ENCODE measurements at places on chromosomes 12 and 14. TPM values are rescaled to one million over a fixed set of nuclear protein-coding genes. Genes with fewer than 3 reads are reported as not detected.

GRCh38 chr12:1318327-1319031 lies 275.9 kb downstream of the FBXL14 start:
- H3K4me3 ChIP-seq, result no peak overlapping the region
- no peaks in the 10 kb centered on the region for H3K4me1 ChIP-seq
- no peaks in the 10 kb centered on the region for H3K36me3 ChIP-seq
- H3K27ac ChIP-seq, result no peak overlapping the region
- H3K27me3 ChIP-seq, result no peaks in the 10 kb centered on the region

GRCh38 chr12:110862329-110862728 lies 15.5 kb downstream of the CCDC63 start:
- H3K27me3 ChIP-seq, result no peaks in the 10 kb centered on the region
- H3K27ac ChIP-seq, result no peak overlapping the region
- H3K36me3 ChIP-seq, result no peaks in the 10 kb centered on the region
- no peak overlapping the region for H3K4me3 ChIP-seq

GRCh38 chr12:47236109-47236714 lies 156.5 kb upstream of the AMIGO2 start:
- no peaks in the 10 kb centered on the region for H3K36me3 ChIP-seq
- H3K27me3 ChIP-seq, result no peaks in the 10 kb centered on the region
- H3K4me3 ChIP-seq, result peak overlapping the region; percentile 26
- DNase-seq, result no peak

GRCh38 chr14:67491285-67491684 lies 2.8 kb upstream of the TMEM229B start:
- no peak for DNase-seq
- H3K4me3 ChIP-seq, result no peak overlapping the region
- H3K36me3 ChIP-seq, result no peaks in the 10 kb centered on the region
- no peaks in the 10 kb centered on the region for H3K4me1 ChIP-seq
- no peaks in the 10 kb centered on the region for H3K27me3 ChIP-seq
- no peak overlapping the region for H3K27ac ChIP-seq

GRCh38 chr14:77327111-77327510 lies 6.3 kb downstream of the GSTZ1 start:
- H3K27me3 ChIP-seq, result no peaks in the 10 kb centered on the region
- H3K27ac ChIP-seq, result no peak overlapping the region
- DNase-seq, result no peak
- H3K4me3 ChIP-seq, result no peak overlapping the region
- H3K4me1 ChIP-seq, result peaks cover 6% of the 10 kb centered on the region

- H3K27me3 ChIP-seq, result no peaks in the 10 kb centered on the region
- no peak overlapping the region for H3K4me3 ChIP-seq
- no peaks in the 10 kb centered on the region for H3K36me3 ChIP-seq
- no peaks in the 10 kb centered on the region for H3K4me1 ChIP-seq
- no peak for DNase-seq
Observed at GRCh38 chr14:65997347-65997746, 488.8 kb upstream of the CCDC196 start.

GRCh38 chr12:110995016-110995415 lies 74.6 kb upstream of the MYL2 start:
- H3K36me3 ChIP-seq, result no peaks in the 10 kb centered on the region
- H3K27ac ChIP-seq, result no peak overlapping the region
- H3K27me3 ChIP-seq, result no peaks in the 10 kb centered on the region
- H3K4me1 ChIP-seq, result no peaks in the 10 kb centered on the region
- DNase-seq, result no peak
- H3K4me3 ChIP-seq, result no peak overlapping the region

DNA sequence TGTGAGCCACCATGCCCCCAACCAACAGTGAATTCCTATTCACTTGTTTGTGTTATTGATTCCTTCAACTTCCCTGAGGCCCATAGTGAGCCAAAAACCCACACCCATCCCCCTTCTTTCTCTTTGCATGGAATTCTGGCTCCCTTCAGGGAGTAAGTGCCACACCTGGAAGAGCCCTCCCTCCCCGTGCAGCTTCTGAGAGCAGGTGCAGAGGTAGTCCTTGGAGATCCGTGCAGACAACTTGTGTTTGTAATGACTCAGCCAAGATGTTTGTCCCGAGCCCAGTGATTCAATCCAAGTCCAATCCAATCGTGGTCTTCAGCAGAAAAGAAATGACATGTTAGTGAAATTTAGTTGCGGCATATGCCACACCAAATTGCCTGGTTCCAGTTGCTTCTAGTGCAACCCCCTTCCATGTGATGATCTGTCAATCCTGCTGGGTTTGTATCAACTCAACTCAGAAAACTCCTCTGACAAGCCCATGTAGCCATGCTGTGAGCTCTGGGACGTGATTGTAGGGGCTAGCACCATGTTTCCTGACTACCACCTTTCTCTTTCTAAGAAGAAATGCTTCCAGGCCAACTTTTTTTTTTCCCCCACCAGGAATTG lies 27.5 kb downstream of the GPRC5A start:
- H3K4me1 ChIP-seq, result no peaks in the 10 kb centered on the region
- H3K36me3 ChIP-seq, result peaks cover 20% of the 10 kb centered on the region
- no peak overlapping the region for H3K27ac ChIP-seq

GRCh38 chr14:75660238-75660629 lies 442 bp downstream of the ERG28 start:
- peak overlapping the region; percentile 91 for H3K4me3 ChIP-seq
- DNase-seq, result no peak
- H3K27me3 ChIP-seq, result no peaks in the 10 kb centered on the region
- no peaks in the 10 kb centered on the region for H3K36me3 ChIP-seq

GRCh38 chr14:102902086-102902485 lies 20.4 kb upstream of the AMN start:
- H3K4me1 ChIP-seq, result no peaks in the 10 kb centered on the region
- no peak for DNase-seq
- no peaks in the 10 kb centered on the region for H3K27me3 ChIP-seq
- H3K36me3 ChIP-seq, result no peaks in the 10 kb centered on the region
- no peak overlapping the region for H3K4me3 ChIP-seq

DNA sequence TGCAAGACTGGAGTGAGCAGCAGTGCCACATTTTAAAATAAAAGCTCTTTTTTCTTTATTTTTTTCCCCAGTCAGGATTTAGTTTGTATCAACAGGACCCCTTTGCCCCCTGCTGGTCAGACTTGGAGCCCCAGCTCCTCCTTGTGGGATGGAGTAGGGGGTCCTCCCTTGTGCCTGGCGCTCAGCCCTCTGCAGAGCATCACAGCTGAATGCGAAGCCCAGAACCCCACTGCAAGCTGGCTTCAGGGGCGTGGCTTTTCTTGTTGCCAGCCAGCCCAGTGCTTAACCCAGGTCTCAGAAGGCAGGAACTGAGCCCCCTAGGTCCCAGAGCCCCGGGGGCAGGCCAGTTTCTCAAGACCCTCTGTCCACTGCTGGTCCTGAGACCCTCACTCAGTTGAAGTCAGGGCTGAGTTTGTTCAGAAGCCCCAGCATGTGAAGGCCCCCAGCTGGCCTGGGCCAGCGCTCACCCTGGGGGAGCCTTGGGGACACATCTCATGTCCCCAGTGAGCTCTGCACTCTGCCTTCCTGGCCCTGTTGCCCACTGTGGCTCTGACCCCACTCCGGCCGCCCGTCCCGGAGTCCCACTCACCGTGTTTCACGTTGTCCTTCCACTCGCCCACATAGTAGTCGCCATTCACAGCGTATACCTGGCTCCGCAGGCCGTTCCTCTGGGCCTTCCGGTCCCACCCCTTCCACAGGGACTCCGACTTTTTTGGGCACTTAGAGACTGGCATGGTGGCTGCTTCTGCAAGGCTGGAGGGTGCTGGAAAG lies 519 bp downstream of the MORN3 start:
- H3K36me3 ChIP-seq, result no peaks in the 10 kb centered on the region
- peaks cover 32% of the 10 kb centered on the region for H3K4me1 ChIP-seq
- no peak for DNase-seq
- no peak overlapping the region for H3K27ac ChIP-seq
- H3K4me3 ChIP-seq, result no peak overlapping the region
- no peaks in the 10 kb centered on the region for H3K27me3 ChIP-seq

GRCh38 chr12:76117751-76118150 lies 33.3 kb upstream of the NAP1L1 start:
- H3K36me3 ChIP-seq, result no peaks in the 10 kb centered on the region
- no peak overlapping the region for H3K4me3 ChIP-seq
- no peaks in the 10 kb centered on the region for H3K27me3 ChIP-seq
- no peak overlapping the region for H3K27ac ChIP-seq

- H3K27ac ChIP-seq, result peak within 1 kb of the TSS; percentile 68
- peaks cover 4% of the 10 kb centered on the region for H3K4me1 ChIP-seq
- H3K4me3 ChIP-seq, result peak within 1 kb of the TSS; percentile 92
- H3K36me3 ChIP-seq, result no peaks in the 10 kb centered on the region
Observed at GRCh38 chr12:22046090-22046967, at the start of gene CMAS. Gene CMAS (plus strand): TSS chr12:22046218. CDS start chr12:22046304, 86 bp downstream.

GRCh38 chr12:32611986-32612385 lies 67.1 kb upstream of the DNM1L start:
- H3K27me3 ChIP-seq, result no peaks in the 10 kb centered on the region
- no peaks in the 10 kb centered on the region for H3K36me3 ChIP-seq
- H3K27ac ChIP-seq, result no peak overlapping the region

GRCh38 chr14:103512701-103513611 lies 9.7 kb downstream of the CKB start:
- no peak for DNase-seq
- 0 out of 2 replicates have a peak overlapping the region, but pooled peaks have one; percentile 12 for H3K27ac ChIP-seq
- H3K4me3 ChIP-seq, result no peak overlapping the region
- H3K4me1 ChIP-seq, result peaks cover 9% of the 10 kb centered on the region
- H3K36me3 ChIP-seq, result 0 out of 2 replicates have a peak, but pooled peaks cover 4% of the 10 kb centered on the region

- H3K36me3 ChIP-seq, result no peaks in the 10 kb centered on the region
- no peak overlapping the region for H3K4me3 ChIP-seq
- no peaks in the 10 kb centered on the region for H3K4me1 ChIP-seq
Observed at GRCh38 chr14:26173581-26174110, 424.2 kb downstream of the NOVA1 start.

The AQP2 gene
- not detected for total RNA-seq

The FAM186B gene
- total RNA-seq, result 0.42 TPM

The BAZ1A gene
- total RNA-seq, result 24.2 TPM

The GUCY2C gene
- total RNA-seq, result not detected

The HOXC5 gene
- 1.1 TPM for total RNA-seq

The AKAP3 gene
- 4.3 TPM for total RNA-seq

Measured in HCT116 (cell line).